ENCODE measurements at places on chromosomes 16 and 17. TPM values are rescaled to one million over a fixed set of nuclear protein-coding genes. Genes with fewer than 3 reads are reported as not detected.

The KRTAP4-2 gene
- not detected for total RNA-seq

The CLEC16A gene
- 4.5 TPM for total RNA-seq

The SCPEP1 gene
- total RNA-seq, result 156 TPM

The CDRT15L2 gene
- not detected for total RNA-seq

The VAMP2 gene
- total RNA-seq, result 0.64 TPM

The CHST4 gene
- total RNA-seq, result 0.19 TPM

The CDRT15 gene
- total RNA-seq, result not detected

The GJC1 gene
- 8.8 TPM for total RNA-seq

Data from H4 (cell line).